EL (cell line): ENCODE measurements at places on chromosomes 7 and 10.

DNA sequence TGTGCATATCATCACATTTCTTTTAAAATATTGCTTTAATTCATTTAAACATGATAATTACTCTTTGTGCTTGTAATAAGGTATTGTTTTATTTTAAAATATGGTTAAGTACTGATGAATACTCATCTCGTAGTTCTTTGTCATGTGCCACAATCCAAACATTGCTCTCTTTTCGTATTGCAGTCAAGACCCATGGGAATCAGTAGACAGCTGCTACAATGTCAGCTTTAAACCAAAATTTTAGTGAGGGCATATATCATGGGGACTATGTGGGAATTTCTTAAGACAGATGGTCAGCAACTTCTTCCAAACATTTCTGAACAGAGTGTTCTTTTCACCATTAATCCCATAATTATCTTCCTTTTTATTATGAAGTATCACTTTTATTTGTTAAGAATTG, 77.2 kb upstream of the FZD1 start:
- DNase-seq: no peak

- DNase-seq: no peak
Observed at GRCh38 chr10:5618042-5618441, 48.4 kb downstream of the ASB13 start.

DNA sequence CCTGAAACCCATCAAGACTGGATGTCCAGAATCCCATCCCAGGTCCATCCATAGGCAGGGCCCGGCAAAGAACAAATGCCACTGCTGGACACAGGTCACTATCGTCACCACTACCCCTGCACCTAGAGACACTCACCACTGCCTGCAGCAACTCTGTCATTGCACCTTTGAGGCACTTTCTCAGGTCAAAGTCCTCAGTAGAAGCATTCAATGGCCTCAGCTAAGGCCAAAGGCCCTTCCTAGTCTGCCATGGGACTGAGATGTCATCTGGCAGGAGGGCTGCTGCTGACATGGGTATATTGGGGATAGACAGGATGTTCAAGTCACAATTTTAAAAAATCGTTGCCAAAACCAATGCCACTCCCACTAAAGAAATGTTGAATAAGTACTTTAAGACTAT, 58.7 kb downstream of the GPAM start:
- DNase-seq: no peak

GRCh38 chr7:44279286-44279685, 46.1 kb downstream of the CAMK2B start:
- DNase-seq: no peak

DNA sequence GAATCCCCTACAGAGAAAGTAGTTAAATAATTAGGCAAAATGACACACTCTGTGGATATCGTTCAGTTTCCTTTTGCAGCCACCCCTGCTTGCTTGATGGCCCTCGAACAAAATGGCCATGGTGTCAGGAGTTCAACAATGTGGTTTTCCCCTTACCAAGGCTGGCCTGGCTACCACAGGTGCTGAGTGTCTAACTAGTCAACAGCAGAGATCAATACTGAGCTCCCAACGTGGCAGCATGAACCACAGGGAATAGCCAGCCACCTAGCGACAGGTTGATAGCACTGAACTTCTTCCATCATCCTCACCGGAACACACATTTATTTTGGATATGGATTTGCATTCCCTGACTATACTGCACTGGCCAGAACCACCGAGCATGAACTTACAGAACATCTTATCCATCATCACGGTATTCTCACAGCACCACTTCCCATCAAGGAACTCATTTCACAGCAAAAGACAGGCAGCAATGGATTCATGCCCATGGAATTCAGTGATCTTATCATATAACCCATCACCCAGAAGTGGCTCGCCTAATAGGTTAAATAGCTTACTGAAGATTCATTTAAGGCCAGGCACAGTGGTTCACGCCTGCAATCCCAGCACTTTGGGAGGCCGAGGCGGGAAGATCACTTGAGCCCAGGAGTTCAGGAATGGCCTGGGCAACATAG, 6.3 kb downstream of the C10orf67 start:
- peak; percentile 94 for DNase-seq

DNA sequence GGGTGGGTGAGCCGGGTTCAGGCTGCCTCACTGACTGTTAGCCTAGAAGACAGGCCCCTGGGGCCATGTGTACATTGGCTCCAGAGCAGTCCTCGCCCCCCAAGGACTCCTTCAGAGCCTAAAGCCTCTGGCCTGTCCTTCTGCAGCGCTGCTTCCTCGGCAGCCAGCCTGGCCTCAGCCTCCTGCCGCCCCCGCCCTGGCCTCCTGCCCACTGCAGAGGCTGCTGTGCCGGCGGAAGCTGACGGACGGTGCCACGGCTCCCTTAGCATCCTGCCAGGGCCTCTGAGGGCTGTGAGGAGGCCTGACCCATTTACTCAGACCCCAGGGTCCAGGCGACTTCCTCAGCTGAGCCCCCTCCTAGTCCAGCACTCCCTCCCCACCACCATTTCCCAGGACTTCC, 4.9 kb downstream of the SRRM3 start:
- DNase-seq: no peak

- no peak for DNase-seq
Observed at GRCh38 chr10:48469516-48470020, 135.3 kb downstream of the ARHGAP22 start.

- DNase-seq: peak; percentile 1
Observed at GRCh38 chr7:97307521-97308108, 190.1 kb downstream of the SDHAF3 start.

DNA sequence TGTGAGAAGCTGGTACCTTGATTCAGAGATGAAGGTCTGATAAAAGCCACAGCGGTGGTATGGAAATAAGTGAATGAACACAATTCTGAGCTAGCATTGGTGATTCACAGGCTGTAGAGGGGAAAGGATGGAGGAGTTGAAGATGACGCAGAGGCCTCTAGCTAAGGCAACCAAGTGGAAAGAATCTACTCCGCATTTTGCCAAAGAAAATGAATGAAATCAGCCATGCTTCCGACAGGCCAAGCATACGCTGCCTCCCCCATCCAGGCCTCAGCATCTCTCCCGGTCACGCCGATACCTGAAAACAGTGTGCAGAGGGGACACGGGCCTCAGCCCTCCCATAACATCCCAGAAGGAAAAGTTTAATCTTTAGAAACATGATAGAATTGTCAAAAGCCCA, 124.3 kb upstream of the UNC5B start:
- DNase-seq: no peak

DNA sequence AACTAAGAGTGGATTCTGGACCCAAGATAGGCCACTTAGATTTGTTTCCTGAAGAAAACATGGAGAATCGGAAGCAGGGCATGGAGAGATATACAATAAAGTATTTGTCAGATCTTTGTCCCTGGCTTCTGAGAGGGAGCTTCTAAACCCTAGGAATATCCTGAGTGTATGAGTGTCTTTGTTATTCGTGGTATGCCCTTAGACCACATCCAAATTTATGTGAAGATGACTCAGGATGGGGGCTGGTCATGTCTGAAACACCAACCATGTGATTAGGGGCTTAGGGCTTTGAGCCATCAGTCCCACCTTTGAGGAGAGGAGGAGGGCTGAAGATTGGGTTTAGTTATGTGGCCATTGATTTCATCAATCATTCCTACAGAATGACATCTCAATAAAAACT, 69.7 kb upstream of the PLPP4 start:
- DNase-seq: peak; percentile 74

GRCh38 chr10:8238986-8239385, 184.5 kb downstream of the GATA3 start:
- no peak for DNase-seq

DNA sequence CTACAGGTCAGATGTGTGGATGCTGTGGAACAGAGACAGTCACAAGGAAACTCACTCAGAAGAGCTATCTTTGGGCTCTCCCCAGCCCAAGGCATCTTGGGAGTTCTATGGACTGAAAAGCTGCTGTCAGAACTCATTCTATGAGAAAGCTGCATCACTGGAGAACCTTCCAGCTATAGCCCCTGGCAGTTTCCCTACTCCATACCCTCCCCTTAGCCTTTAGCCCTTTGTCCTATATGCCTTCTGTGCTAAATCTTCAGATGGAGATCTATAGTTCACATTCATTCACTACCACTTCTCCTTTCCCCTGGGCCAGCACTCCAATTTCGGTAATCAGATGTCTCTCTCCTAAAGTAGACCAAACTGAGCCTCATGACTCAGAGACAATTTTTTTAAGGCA, 6.9 kb downstream of the WNT8B start:
- no peak for DNase-seq

- no peak for DNase-seq
Observed at GRCh38 chr7:112485766-112486165, 5.0 kb downstream of the LSMEM1 start.

GRCh38 chr7:158353606-158354570, 233.7 kb downstream of the PTPRN2 start:
- DNase-seq: no peak

- DNase-seq: no peak
Observed at GRCh38 chr7:139117599-139118233, 8.2 kb upstream of the ZC3HAV1 start.

DNA sequence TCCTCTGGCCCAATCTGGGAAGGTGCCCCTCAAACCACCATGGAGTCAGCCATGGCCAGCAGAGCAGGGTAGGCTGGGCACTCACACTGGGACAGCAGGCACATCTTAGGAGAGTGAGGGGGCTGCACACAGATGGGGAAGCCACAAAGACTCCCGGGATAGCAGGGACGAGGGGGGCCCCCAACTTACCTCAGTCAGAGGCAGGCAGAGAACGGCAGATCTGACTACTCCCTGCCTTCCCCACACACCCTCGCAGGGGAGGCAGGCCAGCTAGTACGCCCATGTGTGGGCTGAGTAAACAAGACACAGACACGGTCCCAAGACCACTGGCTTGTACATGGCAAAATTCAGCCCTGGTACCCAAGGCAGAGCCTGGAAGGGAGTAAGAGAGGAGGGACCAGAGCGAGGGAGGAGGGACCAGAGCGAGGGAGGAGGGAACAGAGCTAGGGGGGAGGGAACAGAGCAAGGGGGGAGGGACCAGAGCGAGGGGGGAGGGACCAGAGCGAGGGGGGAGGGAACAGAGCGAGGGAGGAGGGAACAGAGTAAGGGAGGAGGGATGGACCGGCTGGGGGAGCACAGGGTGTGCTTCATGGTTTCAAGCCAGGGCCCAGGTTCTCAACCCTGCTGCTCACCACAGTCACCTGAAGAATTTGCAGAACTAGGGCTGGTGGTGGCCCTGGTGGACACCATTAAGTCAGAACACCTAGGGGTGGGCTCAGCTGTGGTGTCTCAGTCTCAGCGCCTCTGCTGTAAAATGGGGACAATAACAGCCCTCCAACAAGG, 73.8 kb downstream of the RGS10 start:
- DNase-seq: no peak

GRCh38 chr7:584820-585219, 65.2 kb upstream of the PDGFA start:
- no peak for DNase-seq

- DNase-seq: no peak
Observed at GRCh38 chr10:64506963-64507362, 985.8 kb downstream of the REEP3 start.

DNA sequence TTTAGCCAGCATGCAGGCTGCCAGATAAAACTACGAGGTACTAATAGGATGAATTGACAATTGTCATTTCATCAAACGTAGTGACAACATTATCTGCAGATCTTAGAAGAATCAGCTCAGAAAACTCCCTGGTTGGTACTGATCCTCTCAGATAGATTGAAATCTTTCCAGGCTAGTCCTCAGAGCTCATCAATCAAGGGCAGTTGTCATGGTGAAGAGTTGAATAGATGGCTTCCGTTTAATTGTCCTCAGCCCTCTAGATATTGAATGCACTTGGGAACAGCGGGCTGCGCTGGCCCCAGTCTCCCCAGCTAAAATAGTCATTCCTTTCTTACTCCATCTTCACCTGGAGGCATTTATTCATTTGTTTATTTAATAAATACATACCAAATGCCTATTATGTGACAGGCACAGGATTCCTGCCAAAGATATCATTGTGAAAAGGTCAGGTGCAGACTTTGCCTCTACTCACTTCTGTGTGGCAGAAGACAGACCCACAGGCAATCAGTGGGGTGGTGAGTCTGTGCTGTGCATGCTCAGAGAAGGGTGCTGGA, 1081.6 kb downstream of the TYW1 start:
- no peak for DNase-seq

- no peak for DNase-seq
Observed at GRCh38 chr7:48471196-48471595, 299.9 kb downstream of the ABCA13 start.

DNA sequence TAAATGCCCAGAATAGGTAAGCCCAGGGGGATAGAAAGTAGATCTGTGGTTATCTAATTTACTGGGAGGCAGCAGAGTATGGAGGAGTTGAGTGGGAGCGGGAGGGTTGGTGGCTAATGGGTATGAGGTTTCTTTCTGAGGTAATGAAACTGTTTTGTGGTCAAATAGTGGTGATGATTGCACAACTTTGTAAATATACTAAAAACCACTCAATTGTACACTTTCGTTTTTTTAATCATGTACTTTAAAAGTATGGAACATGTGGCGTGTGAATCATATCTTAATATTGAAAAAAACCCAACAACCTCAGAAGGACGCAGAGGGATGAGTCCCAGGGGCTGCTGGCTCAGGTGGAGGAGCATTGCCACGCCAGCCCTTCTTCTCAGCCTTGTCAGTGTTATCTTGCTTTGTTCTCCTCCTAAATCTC, 118.1 kb downstream of the WDR11 start:
- no peak for DNase-seq

DNA sequence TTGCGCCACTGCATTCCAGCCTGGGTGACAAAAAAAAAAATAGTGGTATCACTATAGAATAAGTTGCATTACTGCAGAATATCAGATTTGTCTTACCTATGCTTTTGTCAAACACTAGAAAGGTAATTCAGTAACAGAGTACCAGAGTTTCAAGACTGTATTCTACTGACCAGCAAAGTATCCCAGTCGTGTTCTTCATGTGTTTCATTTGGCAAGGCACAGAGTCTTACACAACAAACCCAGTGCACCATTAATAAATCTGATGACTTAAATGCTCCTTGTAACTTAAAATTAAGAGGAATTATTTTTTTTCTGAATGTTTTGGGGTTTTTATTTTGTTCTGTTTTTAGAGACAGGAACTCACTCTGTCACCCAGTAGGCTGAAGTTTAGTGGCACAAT, 34.4 kb upstream of the PBLD start:
- no peak for DNase-seq

- DNase-seq: no peak
Observed at GRCh38 chr7:24504040-24504439, 69.2 kb upstream of the PALS2 start.

DNA sequence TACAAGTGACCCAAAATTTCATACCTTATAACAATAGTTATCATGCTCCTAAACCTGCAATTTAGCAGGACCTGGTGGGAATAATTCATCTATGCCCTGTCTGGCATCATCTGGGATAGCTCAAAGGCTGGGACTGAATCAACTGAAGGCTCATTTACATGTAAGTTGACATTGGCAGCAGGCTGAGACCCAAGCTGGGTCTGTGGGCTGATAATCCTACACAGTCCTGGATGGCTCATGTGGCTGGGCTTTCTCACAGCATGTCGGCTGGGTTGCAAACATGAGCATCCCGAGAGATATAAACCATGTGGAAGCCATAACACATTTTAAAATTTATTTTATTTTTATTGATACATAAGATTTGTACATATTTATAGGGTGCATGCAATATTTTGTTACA, 19.5 kb upstream of the ABCB5 start:
- DNase-seq: no peak

- DNase-seq: no peak
Observed at GRCh38 chr10:48782386-48782785, 97.7 kb downstream of the WDFY4 start.

GRCh38 chr7:155787171-155787851, 25.0 kb downstream of the SHH start:
- peak; percentile 37 for DNase-seq
